ENCODE measurements at places on chromosomes 12 and 14. TPM values are rescaled to one million over a fixed set of nuclear protein-coding genes. Genes with fewer than 3 reads are reported as not detected.

The GUCY2C gene
- not detected for total RNA-seq

The CD63 gene
- total RNA-seq: 943 TPM

The PLEKHD1 gene
- 0.66 TPM for total RNA-seq

The RND1 gene
- 8.5 TPM for total RNA-seq

The MGP gene
- 326 TPM for total RNA-seq

The PLA2G1B gene
- total RNA-seq: 0.72 TPM

- no peak for DNase-seq
Observed at GRCh38 chr12:58384196-58384595, 442.8 kb downstream of the ATP23 start.

DNA sequence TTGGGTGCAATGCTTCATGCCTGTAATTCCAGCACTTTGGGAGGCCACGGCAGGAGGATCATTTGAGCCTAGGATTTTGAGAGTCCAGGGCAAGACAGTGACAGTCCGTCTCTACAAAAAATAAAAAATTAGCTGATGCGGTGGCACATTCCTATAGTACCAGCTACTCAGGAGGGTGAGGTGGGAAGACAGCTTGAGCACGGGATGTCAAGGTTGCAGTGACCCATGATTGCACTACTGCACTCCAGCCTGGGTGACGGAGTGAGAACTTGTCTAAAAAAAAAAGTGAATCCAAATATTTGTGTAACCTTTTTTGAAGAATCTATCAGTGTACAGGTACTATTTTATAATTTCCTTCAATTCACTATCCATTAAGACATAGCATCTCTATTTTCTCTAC is 112.5 kb downstream of the DENND5B start:
- no peak for DNase-seq

GRCh38 chr12:88468581-88468980 is 111.7 kb downstream of the KITLG start:
- DNase-seq: no peak

DNA sequence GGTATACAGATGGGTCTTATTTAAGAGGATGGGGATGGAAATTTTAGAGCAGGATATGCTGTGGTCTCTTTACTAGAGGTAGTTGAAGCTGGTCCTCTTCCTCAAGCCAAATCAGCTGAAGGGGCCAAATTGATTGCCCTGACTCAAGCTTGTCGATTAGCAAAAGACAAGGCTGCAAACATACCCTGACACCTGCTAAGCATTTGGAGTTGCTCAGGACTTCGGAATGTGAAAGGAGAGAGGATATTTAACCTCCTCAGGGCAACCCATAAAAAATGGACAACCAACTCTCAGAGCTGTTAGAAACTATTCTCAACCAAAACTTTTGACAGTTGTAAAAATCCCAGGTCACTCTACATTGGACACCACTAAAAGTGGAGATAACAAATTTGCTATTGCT is 15.6 kb downstream of the PTGDR start:
- DNase-seq: no peak

DNA sequence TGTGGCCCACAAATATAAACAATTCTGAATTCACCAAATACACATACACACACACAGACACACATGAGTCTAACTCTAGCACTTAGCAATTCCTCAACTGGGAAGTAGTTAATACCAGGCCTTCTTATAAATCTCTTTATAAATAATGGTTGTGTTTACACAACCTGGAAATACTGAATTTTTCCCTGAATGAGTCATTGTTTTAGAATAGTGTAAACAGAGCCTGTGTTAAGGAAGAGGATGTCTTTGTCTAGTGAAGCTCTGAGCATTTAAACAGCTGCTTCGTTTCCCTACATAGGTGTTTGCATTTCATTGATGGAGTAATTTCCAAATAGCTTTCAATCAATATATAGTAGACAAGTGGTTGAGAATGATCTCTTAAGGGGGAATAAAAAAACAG is 218.8 kb downstream of the BTG1 start:
- no peak for DNase-seq

DNA sequence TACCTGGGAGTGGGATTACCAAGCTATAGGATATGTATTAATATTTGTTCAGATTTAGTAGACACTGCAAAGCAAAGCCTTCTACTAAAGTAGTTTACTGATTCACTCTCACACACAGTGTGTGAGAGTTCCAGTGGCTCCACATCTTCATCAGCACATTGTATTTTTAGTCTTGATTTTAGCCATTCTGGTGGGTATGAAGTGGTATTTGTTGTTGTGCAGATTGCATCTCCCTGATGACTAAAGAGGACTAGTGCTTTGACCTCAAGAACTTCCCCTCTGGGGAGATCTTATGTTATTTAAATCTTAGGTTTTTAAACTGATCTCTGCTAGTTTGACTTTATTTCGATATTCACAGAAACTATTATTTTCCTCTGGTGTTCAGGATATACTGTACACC is 479.7 kb upstream of the RGS6 start:
- DNase-seq: no peak

All from spinal cord (tissue), 10 donors.